Activated CD4-positive, alpha-beta T cell treated with anti-CD3 and anti-CD28 coated beads, Interleukin-2, Interleukin-6, amounts not matched to agents 100 ng/mL and 50 ng/mL, durations not matched to agents 16 hours and 8 hours (primary cell): ENCODE measurements at places on chromosomes 3 and 15.

- no peak for DNase-seq
Measured at GRCh38 chr3:159451482-159451881, 537.2 kb upstream of the IL12A start.

GRCh38 chr15:61682891-61683735 is 377.1 kb downstream of the VPS13C start:
- no peak for DNase-seq

GRCh38 chr3:140177943-140178342 is 243.0 kb downstream of the CLSTN2 start:
- no peak for DNase-seq

GRCh38 chr3:19146685-19147650 is 1.3 kb upstream of the KCNH8 start:
- DNase-seq: peak; percentile 53

- no peak for DNase-seq
Measured at GRCh38 chr3:125403789-125404188, 28.7 kb upstream of the ZNF148 start.

DNA sequence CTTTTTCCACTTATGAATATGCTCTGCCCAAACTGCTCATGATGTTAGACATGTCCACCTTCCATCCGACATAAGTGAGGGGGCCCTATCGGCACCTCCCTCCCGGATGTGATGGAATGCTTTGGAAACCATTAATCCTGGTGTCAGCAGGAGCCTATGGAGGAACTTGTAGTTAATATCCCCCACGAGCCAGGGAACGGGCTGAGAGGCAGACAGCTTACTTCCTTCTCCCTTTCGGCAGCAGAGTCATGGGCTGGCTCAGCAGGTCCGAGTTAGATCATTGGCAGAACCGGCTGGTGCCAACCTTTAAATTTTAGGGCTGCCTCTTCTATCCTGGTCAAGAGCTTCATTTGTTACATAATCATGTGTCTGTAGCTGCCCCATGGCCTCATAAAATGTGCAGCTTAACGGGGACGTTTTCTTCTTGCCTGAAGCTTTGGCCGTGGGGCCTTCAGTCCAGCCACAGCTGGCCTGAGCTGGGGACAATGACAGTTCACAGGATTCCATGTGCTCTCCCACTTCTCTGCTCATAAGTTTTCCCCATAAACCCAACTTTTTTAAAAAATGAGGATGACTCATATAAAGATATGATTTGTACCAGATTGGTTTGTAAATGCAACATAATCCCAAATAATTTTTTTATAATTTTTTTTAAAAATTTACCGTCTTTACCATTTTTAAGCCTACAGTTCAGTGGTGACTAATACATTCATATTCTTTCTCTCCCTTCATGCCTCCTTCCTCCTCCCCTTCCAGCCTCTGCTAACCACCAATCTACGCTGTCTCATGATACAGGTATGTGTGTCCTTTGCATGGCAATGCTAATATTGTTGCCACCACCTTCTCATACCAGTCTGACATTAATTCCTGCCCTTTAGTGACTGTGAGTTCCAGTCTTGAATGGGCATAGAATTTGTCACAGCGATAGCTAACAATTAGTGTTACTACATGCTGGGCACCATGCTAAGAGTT is 62.2 kb upstream of the RGMA start:
- DNase-seq: no peak

- peak; percentile 90 for DNase-seq
Measured at GRCh38 chr3:52685285-52685708, 416 bp downstream of the PBRM1 start.

- DNase-seq: no peak
Measured at GRCh38 chr3:50567011-50567385, 549 bp downstream of the C3orf18 start.

- no peak for DNase-seq
Measured at GRCh38 chr3:23067116-23067515, 136.0 kb upstream of the UBE2E2 start.

DNA sequence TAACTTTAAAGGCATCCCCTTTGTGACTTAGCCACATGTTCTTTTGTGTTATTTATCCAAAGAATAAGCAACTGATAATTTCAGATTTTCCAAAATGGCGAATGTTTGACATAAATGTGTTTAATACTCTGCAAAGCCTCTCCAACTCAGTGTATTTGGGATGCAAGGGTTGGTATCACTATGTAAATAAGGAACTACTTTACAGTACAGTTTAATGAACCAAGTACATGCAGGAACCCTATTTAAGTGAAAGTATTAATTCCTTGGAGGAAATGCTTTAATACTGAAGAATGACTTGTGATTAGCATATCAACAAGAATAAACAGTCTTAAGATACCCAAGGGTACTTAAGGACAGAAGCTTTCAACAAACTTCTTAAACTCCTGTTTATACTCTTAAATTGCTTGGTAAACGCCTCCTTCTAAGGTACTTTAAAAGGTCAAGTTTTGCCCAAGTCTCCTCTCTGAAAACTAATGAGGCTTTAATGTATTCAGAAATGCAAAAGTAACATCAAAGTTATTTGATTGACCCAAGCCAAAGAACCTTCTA is 107.7 kb downstream of the TNIK start:
- DNase-seq: no peak

GRCh38 chr3:127572735-127573134 is 17.8 kb downstream of the TPRA1 start:
- DNase-seq: no peak

DNA sequence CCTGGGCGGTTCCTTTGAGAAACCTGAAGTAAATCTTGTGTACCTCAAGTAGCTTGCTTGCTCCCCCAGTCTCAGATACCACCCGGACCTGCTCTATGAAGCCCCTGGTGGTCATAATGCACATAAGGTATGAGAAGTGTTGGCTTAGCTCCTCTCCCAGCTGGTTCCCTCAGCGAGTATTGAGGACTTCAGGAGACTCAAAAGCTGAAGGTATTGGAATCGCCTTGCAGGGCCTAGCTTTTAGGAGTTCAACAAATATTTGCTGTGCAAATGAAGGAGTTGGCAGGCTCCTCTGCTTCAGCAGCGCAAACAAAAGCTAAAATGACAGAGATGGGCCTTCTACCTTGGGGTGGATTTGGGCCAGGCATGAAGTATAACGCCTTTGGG is 1.7 kb downstream of the CMTM8 start:
- peak; percentile 56 for DNase-seq

DNA sequence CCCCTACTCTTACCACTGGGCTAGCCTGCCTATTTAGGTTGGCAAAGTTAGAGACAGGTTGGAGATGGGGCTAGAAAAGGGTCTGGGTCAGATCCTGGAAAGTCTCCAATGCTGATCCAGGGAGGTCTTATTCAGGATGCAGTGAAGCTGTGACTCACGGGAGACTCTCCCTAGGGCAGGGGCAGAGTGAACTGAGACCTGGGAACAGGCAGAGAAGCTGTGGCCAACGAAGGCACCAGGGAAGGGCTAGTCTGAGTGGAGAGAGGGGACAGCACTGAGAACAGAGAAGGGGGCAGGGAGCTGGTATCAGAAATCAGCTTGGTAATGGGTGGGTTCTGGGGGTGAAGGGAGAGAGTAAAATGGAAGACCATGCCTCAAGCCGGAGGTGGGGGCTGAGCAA is 2.2 kb downstream of the LTF start:
- no peak for DNase-seq

DNA sequence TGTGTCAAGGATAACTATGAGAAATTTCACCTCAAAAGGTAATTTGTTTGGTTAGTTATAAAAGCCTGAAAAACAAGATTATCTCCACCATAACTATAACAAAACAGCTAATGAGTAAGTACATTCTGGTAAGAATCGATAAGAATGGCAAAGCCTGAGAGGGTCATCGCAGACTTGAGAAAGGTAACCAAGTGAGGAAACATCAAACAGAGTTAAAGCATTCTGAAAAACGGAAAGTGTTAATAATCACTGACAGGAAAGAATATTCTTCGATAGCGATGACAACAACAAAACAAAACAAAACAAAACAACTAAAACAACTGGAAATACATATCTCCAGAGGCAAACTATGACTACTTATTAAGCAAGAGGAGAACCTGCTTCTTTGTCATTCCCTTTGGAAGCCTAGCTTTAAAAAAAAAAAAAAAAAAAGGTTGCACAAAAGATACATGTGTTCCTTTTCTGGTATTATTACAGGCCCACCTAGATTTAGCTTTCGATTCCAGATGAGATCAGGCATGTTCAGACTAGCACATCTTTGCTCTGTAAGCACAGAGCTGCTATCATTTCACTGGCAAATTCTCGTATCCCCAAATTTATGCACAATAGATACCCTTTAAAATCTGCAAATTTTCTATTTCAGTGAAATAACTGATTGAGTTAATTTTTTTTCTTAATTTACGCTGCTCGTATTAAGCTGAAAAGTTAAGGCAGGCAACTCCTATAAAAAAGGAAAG is 155.6 kb downstream of the TIGIT start:
- DNase-seq: no peak

DNA sequence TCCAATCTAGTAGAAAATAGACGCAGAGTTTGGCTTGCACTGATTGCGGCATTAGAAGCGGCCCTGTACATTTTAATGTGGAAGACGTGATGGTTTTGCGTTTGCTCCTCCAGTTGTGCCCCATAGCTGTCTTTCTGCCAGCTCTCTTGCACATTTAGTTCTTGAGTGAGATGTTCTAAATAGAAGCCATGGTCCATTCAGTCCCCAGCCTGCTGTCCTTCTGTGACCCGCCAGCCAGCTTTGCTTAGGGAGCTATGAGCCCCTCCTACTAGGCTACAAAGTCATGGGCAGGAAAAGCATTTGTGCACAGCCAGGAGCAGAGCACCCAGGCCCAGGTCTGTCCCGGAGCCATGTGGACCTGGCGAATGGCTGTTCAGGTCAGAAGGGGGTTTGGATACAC is 50.3 kb downstream of the APBA2 start:
- DNase-seq: no peak

DNA sequence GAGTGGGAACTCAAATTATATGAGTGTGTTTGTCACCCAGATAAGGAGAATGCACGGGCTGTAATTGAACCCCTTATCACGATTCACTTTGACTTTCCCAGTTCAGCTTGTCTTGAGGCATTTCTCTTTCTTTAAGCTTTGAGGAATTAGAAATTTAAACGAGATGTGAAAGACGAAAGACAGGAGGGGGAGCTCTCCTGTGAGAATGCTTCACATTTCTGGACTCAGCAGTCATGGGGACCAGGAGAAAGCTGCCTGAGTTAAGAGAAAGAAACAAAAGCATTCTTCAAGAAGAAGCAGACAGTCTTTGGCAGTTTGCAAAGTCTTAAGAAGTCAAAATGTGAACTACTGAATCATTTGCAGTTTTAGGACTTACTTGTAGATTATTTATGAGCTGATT is 205.6 kb downstream of the NECTIN3 start:
- DNase-seq: no peak

DNA sequence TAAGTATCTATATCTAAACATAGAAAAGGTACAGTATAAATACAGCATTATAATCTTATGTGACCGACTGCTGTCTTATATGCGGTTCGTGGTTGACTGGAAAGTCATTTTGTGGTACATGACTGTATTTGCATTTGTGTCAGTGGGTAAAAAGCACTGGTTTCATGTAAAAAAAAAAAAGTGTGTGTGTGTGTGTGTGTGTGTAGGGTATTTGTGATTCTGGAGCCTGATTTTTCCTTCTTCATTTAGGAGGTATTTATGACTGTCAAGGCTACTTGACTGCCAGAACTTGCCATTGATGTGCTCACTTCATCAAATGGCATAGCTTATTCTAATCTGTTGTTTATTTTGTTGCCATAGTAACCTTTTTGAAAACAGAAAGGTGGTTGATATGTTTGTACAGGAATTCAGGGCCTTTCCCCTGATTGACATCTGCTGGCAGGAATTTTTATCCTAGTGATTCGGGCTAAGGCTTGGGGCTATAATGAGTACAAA is 63.2 kb downstream of the AKAP13 start:
- peak; percentile 63 for DNase-seq

DNA sequence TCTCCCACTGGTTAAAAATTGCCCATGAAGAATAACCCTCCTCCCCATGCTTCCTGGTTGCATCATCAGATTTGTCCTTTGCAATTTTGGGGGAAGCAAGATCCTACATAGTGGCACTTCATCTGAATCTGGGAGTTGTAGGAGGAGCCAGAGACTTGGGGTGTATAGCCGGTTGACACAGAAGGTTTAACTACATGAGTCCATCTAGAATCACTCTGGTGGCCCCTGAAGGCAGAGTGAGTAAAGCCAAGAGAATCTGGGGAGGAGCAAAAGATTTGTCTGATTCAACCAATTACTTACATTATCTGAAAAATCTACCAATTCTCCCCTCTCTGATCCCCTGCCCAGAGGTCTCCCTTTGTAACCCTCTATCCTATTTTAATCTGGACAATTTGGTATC is 50.1 kb downstream of the SYN2 start:
- no peak for DNase-seq

DNA sequence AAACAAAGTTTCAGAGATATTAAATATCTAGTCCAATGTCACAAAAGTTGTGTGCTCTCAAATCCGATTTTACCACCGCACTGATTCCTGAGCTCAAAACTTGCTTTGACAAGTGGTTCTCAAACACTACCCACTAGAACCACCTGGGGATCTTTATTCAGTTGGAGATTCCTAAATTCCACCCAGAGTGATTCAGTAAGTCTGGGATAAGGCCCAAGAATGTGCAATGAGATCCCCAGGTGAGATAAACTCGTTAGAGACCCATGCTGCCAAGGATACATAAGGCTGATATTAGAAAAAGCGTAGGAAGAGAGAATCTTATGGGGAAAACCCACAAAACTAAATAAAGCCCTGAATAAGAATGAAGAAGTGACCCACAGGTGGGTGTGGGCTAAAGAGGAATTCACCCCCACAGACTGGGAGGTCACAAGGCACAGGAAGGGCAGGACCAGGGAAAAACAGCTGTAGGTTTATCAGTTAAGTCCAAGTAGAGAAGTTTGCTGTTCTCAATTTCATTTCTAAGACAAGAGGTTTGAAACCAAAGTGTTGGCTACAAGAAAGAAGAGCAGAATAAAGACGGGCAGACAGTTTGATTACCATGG is 11.5 kb upstream of the RPS17 start:
- DNase-seq: no peak

- DNase-seq: no peak
Measured at GRCh38 chr3:125079675-125080045, 23.9 kb upstream of the HEG1 start.

DNA sequence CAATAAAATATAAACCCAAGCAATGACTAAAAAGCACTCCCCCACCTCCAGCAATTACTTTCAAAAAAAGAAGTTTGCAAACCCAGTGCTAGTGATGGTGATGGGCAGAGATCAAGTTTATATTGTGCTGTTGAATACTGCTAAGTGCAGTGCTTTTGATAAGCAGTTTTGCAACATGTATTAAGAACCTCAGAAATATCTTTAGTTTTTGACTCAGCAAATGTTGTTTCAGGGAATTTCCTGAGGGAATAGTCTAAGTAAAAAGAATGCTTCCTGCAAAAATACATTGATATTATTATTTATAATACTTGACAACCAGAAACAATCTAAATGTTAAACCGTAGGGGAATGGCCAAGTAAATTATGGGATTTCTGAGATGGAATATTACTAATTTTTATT is 69.3 kb downstream of the ADAMTSL3 start:
- no peak for DNase-seq
